ENCODE measurements at places on chromosomes 11 and 22.

DNA sequence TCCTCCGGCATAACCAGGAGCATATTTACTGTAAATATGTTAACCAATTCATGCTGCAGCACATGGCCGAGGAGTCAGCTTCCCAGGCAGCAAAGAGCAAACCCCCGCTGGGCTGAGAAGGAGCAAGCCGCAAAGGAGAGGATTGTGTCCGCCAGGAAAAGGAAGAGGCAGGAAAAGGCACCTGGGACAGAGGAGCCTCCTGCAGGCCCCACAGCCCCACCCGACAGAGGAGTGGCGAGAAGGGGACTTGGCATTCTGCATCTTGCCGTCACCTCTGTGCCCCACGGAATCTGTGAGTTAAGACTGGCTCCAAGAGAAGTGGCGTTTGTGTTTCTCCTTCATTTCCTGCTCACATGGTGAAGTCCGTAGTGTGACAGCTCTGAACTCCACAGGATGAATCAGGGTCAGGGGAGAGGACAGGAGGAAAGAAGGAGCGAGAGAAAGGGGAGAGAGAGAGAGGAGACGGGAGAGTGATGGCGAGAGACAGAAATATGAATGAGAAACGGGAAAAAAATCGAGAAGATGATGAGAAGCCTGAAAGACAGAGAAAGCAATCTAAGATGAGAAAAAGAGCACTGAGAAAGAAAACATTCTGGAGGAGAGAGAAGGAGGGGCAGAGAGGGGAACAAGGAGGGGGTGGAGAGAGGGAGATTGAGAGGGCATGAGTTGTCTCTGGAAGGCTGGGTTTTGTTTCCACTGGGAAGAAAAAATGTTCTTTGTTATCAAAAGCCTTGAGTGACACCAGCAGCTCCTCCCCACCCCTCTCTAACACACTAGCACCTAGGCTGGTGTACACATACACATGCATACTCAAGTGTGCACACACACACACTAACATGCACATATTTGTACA, 489.6 kb downstream of the MN1 start:
- DNase-seq: no peak

GRCh38 chr22:30196141-30196879, 50.2 kb downstream of the LIF start:
- DNase-seq: no peak

DNA sequence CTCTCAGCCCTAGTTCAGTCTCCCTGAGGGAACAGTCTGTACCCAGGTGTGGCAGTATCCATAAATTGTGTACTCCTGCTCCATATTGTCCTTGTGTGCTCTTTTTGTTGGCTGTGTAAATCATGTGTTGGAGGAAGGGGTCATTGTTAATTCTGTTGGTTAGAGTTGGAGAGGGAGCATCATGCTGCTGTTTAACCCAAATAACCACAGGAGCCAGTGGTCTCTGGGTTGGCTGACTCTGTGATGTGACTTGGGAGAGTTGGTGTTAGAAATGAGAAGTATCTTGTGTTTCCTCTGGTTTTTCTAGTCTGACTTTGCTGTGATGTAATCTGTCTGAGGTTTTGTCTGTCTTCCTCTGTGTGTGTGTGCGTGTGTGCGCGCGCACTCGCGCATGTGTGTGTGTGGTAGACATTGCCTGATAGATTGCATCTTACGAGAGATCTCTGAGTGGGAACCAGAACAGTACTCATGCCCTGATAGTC, 30.5 kb downstream of the CTNND1 start:
- DNase-seq: no peak

GRCh38 chr22:44661070-44661469, 40.9 kb upstream of the PRR5 start:
- DNase-seq: no peak

- DNase-seq: no peak
Measured at GRCh38 chr22:27754247-27754887, 47.2 kb downstream of the MN1 start.

- DNase-seq: no peak
Measured at GRCh38 chr11:44645827-44646226, 80.4 kb downstream of the CD82 start.

- no peak for DNase-seq
Measured at GRCh38 chr22:26535603-26535908, 23.3 kb upstream of the TFIP11 start.

DNA sequence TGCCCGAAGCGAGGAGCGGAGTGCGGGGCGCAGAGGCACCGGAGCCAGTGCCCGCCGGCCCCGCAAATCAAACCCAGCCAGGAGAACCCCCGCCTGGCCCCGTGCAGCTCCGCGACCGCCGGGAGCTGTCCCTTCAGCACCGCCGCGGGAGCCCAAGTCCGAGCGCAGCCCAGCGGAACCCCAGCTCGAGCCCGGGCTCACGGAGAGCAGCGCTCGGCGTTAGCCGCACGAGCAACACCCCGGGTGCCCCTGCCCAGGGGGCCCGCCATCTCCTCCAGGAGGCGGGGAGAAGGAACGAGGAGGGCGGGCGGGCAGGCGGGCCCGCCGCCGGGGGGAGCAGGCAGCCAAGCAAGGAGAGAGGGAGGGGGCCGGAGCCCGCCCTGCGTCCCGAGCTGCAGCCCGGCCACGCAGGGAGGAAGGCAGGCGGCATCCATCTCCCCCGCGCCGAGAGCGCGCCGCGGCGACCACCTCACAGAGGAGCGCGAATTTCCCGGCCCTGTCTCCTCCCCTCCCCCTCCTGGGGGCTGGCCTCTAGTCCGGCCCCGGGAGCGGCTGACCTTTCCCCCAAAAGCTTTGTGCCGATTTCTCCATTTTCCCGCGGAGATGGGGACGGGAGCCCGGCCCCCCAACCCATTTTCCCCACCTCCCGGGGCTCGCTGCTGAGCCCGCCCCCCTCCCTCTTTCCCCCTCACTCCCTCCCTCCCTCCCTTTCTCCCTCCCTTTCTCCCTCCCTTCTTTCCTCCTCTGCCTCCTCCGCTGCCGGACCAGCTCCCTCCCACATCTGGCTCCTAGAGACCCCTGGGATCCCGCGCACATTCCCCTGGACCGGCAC, 621 bp downstream of the KCNC1 start:
- no peak for DNase-seq

- DNase-seq: no peak
Measured at GRCh38 chr11:126991596-126991995, 9.0 kb downstream of the KIRREL3 start.

GRCh38 chr11:115775846-115776245, 271.6 kb upstream of the CADM1 start:
- DNase-seq: no peak

DNA sequence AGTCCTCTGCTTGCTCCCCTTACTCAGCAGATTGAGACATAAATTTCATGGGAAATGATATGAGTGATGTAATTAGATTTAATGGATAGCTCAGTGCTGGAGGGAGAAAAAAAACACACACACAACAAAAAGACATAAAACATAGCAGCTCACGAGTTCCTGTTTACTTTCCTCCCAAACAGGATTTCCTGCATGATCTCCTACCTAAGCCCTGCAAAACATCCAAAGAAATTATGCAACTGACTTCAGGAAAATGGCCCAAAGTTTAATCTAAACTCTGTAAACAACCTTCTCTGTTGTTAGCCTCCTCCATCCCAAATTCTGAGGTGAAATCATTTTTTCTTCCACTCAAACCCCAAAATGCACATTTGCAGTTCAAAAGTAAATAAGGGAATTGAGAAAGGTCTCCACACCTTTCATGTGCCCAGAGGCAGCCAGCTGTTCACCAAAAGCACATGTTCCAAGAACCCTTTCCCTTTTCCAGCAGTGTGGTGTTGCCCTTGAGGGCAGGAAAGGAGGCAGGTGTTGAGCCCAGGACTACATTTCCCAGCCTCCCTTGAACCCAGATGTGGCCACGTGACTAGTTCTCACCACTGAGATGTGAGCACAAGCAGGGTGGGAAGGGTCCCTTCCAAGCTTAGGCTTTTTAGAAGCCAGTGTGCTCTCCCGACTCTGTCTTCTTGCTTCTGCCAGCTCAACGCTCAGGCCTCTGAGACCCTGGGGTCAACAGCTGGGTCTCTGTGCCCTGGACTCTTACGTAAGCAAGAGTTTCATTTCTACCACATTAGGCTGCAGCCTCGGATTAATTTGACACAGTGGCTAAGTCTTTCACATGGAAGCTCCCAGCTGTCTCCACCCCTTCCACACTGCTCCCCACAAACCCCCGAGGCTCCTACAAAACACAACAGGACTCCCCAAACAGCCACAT, 301.2 kb downstream of the CTTN start:
- DNase-seq: no peak

GRCh38 chr22:29731058-29731850, 11.5 kb downstream of the CABP7 start:
- DNase-seq: no peak

DNA sequence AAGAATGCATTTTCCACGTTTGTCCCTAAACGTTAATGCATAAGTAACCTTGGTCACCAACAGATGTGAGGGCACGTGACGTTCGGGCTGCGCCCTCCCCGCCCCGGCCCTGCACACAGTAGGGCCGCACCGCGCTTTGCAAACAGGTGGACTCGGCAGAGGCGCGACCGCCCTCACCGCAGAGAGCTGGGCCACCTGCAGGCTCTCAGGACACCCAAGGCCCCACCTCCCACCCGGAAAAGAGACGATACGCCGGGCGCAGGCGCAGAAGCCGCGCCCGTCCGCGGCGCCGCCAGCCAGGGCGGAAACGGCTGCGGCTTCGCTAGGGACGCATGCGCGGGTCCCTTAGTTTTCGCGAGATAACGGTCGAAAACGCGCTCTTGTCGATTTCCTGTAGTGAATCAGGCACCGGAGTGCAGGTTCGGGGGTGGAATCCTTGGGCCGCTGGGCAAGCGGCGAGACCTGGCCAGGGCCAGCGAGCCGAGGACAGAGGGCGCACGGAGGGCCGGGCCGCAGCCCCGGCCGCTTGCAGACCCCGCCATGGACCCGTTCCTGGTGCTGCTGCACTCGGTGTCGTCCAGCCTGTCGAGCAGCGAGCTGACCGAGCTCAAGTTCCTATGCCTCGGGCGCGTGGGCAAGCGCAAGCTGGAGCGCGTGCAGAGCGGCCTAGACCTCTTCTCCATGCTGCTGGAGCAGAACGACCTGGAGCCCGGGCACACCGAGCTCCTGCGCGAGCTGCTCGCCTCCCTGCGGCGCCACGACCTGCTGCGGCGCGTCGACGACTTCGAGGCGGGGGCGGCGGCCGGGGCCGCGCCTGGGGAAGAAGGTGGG, at the start of gene FADD:
TSS of gene FADD (plus strand) at position 377 of the 831 bp plus-strand sequence. CDS start at position 541, 164 bp downstream.
- peak; percentile 91 for DNase-seq

DNA sequence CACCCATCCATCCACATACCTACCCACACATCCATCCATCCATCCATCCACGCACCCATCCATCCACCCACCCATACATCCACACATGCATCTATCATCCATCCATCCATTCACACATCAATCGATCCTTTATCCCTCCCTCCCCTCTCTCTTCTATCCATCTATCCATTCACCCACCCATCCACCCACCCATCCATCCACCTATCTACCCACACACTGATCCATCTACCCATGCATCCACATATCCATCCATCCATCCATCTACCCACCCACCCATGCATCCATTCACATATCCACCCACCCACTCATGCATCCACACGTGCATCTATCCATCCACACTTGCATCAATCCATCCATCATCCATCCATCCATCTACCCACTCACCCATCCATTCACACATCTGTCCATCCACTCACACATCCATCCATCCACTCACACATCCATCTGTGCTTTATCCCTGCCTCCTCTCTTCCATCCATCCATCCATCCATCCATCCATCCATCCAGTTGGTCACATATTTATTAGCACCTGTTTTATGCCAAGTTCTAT, 366.1 kb downstream of the CTTN start:
- no peak for DNase-seq

DNA sequence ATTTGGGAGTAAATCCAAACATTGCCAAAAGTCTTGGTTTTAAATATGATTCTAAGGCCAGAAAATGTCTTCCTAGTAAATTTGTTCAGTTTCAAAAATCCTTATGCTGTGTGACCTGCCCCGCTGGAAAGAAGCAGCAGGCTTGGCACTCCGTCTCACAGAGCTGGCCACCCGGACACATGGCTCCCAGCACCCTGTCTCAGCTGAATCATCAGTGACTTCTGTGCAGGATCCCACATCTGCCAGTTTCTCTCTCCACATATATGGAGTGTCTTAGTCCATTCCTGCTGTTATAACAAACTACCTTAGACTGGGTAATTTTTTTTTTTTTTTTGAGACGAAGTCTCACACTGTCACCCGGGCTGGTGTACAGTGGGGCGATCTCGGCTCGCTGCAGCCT, 356.7 kb downstream of the TBC1D22A start:
- no peak for DNase-seq

DNA sequence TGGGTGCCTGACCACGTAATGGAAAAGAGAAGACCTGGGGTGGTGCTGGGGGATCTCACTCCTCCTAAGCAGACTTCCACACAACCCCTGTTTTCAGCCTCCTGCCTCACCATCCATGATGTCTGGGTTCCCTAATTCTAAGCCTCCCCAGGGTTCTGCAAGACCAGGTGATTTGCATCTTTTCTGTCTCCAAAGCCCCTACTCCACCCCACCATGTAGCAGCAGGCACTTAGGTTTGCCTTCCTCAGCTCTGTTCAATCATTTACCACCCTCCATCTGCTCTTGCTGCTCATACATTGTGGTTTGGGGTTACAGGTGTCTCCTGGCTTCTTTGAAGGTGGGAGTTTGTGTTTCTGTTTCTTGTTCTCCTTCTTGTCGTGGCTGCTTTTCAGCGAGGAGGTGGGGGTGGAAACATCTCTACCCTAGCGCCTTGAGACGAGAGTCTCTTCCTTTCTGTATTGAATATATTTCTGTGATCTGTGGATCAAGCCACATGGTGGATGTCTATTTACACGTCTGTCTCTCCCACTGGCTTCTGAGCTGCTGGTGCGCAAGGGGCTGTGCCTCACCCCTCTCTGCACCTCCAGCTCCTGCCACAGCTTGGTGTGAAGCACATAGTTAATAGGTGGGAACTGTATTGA, 6.6 kb upstream of the SSTR3 start:
- no peak for DNase-seq

DNA sequence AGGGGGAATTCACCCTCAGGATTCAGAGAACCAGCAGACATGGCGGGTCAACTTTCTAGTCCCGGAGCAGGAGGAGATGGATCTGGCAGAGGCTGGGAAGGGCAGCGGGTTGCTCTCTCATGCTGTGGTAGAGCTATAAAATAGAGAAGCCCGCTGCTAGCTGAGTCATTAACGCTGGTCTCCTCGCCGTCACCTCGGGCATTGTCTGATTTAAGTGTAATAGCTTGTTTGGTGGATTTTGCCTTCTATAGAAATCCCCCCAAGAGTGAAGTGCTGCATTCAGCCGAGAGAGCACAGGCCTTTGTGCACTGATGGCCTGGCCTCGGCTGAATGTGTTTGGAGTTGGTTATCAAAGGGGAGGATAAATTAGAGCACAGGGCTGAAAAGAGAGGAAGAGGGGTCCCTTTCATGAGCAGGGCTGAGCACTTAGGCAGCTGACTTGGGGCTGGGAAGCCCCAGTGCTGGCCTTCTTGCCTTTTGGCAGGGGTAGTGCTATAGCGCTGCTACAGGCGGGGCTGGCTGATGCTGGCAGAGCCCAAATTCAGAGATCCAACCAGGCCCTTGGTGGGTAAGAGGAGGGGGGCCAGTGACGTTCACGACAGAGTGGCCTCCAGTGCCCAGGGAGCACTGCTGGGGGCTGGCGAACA, 161.1 kb upstream of the CADM1 start:
- DNase-seq: no peak

GRCh38 chr11:78933350-78933749, 358.7 kb upstream of the NARS2 start:
- no peak for DNase-seq

Measured in hematopoietic multipotent progenitor cell treated with erythropoietin and hydrocortisone succinate and interleukin-3 and kit ligand, for 15 days (in vitro differentiated cells).